ENCODE measurements at places on chromosomes 16 and 17. TPM values are rescaled to one million over a fixed set of nuclear protein-coding genes. Genes with fewer than 3 reads are reported as not detected.

JUP gene
- 13.0 TPM for polyA plus RNA-seq

DNAH9 gene
- not detected for polyA plus RNA-seq

SLC38A8 gene
- 0.08 TPM for polyA plus RNA-seq

MPO gene
- not detected for polyA plus RNA-seq

CAPNS2 gene
- polyA plus RNA-seq = 0.24 TPM

- no peak for DNase-seq
Measured at GRCh38 chr16:69087161-69087581, 18.3 kb upstream of the HAS3 start.

DNA sequence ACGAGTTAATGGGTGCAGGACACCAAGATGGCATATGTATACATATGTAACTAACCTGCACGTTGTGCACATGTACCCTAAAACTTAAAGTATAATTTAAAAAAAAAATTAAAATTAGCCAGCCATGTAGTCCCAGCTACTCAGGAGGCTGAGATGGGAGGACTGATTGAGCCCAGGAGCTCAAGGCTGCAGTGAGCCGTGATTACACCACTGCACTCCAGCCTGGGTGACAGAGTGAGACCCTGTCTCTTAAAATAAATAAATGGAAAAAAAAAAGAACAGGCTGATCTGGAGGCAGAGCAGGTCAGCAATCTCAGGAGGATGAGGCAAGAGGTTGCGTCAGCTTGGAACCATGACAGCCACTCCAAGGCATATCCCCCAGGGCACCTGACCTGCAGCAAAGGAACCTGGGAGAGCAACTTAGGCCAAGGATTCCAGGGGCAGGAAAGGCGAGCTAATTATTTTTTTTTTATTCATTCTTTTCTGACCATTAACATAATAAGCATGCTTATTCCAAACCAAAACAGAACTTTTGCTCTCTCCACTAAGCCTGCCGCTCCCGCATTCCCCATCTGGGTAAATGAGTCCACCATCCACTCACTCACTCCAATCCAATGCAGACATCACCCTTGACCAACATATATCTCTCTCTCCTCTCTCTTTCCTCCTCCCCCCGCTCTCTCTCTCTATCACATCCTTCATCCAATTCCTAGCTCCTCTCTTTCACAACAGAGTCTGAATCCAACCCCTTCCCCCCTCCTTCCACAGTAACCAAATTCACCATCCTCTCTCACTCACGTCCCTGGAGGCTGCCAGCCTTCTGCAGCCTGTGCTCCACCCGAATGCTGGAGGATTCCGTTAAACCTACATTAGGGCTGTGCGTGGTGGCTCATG, 47.7 kb downstream of the TK2 start:
- no peak for DNase-seq

- DNase-seq = peak; percentile 54
Measured at GRCh38 chr17:80424878-80425765, 10.2 kb downstream of the ENDOV start.

ATP2C2 gene
- polyA plus RNA-seq = 0.33 TPM

DNA sequence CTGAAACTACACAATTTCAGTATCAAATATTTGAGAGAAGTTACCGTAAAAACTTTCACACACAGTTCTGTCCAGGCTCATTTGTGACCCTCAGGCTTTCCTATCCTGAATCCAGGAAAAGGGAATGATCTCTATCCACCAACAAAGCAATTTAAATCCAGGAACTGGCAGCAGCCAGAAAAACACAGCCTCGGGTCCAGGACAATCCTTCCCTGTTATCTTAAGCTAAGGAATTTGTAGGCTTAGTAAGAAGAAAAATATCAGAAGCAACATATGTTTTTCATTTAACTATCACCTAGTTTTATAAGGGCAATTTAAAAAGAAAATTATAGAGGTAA, 47.1 kb downstream of the TEX2 start:
- DNase-seq = no peak

DNA sequence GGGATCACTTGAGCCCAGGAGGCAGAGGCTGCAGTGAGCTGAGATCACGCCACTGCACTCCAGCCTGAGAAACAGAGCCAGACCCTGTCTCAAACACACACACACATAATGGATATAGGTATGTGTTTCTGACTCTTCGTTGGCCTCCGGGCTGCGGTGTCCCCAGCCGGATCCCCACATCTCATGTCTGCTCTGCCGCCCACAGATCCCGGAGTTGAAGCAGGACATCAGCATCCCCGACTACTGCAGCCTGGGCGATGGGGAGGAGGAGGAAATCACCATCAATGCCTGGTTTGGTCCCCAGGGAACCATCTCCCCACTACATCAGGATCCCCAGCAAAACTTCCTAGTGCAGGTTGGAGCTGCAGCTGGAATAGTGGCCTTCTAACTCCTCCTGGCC, 15.4 kb downstream of the KDM8 start:
- no peak for DNase-seq

- DNase-seq = no peak
Measured at GRCh38 chr17:34499576-34499975, 79.8 kb upstream of the TMEM132E start.

DNA sequence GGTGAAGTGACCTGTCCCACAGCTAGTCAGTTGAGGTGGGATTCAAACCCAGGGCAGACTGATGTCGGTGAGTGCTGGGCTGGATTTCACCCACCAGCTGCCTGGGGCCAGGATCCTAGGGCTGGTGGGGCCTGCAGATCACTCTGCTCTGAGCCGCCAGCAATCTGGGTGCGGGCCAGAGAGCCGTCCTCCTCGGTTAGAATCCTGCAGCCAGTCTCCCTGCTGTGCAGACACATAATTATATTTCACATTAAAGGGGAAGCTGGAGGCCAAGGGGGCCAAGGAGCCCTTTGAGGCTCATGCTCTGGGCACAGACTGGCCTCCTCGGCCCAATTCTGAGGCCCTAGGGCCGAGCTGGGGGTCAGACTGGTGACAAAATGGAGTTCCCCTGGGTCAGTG, 996 bp upstream of the KCNJ12 start:
- DNase-seq = peak; percentile 59

- DNase-seq = no peak
Measured at GRCh38 chr17:81292450-81292849, 2.7 kb downstream of the SLC38A10 start.

TEX19 gene
- 0.10 TPM for polyA plus RNA-seq

SLC16A11 gene
- polyA plus RNA-seq = 0.18 TPM

DNA sequence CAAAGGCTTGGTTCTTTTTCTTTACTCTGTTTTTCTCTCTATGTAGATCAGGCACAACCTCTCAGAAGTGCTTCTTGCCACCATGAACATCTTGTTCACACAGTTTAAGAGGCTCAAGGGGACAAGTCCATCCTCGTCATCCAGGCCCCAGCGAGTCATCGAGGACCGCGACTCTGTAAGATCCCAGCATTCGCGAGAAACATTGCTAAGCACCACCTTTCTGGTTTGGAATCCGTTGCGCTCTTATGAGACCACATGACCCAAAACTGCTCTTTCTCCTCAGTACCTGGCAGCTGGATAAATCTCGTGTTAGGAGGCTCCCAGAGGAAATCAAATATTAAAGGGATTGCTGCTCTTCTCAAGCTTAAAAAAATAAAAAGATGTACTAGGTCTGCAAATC, 23.3 kb upstream of the SLC12A3 start:
- no peak for DNase-seq

- no peak for DNase-seq
Measured at GRCh38 chr16:654034-654433, 4.9 kb downstream of the WDR90 start.

DNA sequence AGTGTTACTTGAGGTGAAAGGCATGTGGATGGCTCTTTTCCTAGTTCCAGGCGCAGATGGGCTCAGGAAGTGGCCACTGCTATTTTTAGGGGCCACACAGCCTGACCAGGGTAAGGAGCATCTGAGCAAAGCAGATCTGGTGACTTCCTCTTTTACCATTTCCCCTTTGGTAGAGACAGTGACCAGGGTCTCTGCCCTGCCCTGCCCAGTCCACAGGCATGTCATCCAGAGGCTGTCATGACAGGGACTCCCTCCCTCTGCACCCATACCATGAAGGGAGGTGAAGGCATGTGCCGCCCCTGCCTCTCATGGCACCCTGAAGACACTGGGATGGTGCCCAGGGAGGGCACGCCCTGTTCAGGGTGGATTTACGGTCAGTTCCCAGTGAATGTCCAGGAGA, 2.2 kb downstream of the PLA2G15 start:
- no peak for DNase-seq

DNA sequence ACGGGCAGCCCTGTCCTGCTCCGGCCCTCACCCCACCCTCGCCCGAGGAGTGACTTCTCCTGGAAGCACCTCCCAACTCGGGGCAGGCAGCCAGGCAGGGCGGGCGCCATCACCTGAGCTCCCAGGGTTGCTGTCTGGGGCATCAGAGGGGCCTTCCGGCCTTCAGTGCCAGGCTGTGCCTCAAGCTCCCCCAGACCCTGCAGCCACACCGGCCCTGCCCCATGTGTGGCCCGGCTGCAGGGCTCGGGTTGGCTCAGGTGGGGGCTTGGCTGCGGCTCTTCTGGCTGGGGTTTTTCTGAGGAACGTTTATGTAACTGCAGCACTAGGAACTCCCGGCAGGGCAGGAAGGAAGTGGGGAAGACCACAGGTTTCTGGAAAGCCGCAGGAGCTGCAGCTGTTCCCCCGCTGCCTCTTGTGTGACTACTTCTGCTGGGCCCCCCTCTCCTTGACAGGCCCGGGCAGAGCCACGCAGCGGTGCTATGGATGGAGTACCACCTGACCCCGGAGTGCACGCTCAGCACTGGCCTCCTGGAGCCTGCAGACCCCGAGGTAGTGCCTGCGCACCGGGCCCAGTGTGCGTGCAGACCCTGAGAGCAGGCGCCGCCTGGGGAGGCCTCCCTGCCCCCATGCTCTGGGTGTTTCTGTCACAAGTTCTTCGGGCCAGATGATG, 45.6 kb downstream of the PRMT7 start:
- DNase-seq = peak; percentile 25

- no peak for DNase-seq
Measured at GRCh38 chr16:81808933-81809480, 29.9 kb downstream of the PLCG2 start.

CBFA2T3 gene
- polyA plus RNA-seq = not detected

DNA sequence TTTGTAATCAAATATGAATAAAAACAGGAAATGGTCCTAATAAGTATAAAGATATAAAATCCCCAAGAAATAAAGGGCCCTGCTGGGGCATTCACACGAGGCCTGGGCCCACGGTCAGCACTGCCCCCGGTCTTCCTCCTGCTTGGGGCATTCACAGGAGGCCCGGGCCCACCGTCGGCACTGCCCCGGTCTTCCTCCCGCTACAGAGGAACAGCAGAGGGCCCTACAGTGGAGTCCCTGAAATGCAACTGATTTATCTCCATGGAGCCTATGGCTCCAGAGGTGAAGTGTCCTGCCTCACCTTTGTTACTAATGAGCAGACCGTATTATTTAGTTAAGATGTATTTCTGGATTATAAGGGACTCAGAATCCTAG, 46.5 kb downstream of the MAP1LC3B start:
- DNase-seq = no peak

DNA sequence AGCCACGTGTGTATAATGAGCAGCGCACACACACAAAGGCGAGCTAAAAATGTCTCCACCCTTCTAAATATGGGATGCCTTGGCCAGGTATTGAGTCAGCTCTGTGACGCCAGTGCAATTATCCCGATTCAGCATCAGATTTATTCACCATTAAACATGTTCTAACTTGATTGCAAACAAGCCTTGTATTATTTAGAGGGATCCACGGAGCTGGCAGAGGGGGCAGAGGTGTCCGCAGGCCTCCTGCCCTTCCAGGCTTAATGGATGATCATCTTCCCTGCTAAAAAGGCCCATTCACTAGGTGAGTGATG, 591.7 kb downstream of the MAF start:
- DNase-seq = no peak

GRCh38 chr17:9611557-9611956, 33.8 kb upstream of the USP43 start:
- DNase-seq = no peak

DNA sequence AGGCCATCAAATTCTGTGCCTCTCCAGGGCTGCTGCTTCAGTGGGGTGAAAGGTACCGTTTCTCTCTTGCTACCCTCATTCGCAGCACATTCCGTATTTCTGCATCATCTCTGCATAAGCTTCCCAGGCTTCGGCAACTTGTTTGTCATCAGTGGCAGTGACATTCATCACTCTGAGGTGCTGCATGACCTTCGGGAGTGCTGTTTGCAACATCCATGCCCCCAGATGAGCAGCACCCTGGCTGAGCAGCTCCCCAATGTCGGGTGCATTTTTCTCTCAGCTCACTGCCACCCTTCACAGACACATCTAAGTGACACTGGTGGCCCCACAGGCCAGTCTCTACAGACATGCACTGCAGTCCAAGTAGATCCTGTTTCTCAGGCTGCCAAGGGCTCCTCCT, 3.8 kb downstream of the CREBBP start:
- no peak for DNase-seq

- DNase-seq = no peak
Measured at GRCh38 chr16:74169687-74170376, 126.8 kb upstream of the PSMD7 start.

- DNase-seq = no peak
Measured at GRCh38 chr17:78751447-78752161, 30.5 kb downstream of the CYTH1 start.

GRCh38 chr16:10093576-10093975, 88.7 kb downstream of the GRIN2A start:
- DNase-seq = no peak

DNA sequence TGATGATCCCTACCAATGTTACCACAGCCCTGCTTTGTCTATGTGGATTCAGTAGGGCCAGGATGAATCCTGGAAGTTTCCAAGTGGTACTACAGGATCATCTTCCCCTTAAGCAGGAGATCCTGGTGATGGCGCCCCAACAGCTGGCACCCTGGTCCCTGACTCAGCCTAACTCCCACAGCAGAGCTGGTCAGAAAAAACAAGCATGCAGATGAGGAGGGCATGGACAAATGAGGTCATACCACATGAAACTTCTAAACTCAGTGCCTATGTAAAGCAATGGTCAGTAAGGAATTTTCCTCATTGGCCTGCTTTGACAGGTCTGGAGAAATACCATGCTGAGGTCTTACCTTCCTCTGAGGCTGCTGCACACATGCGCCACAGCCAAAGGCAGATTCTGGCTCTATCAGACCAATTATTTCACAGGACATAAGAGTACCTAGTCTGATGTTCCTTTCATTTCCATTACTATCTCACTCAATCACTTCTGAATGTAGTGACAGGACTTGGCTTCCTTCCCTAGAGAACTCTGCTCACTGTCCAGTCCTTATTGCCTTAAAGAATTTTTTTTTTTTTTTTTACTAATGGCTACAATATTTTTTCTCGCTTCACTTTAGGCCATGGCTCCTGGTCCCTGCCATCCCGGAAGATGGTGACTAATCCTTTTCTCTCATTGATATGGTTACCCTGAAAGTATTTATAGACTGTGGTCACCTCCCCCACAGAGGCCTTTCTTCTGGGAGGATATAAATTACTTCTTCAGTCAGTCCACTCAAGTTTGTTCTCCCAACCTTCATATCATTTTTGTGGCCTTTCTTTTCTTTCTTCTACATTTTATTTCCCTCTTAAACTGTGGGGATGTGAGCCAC, 525.2 kb upstream of the PSMD7 start:
- DNase-seq = no peak

All from SK-N-SH (cell line).